ENCODE measurements at places on chromosomes 2 and 18.

- DNase-seq = peak; percentile 72
Measured at GRCh38 chr2:230411570-230412370, 4.2 kb upstream of the SP100 start.

DNA sequence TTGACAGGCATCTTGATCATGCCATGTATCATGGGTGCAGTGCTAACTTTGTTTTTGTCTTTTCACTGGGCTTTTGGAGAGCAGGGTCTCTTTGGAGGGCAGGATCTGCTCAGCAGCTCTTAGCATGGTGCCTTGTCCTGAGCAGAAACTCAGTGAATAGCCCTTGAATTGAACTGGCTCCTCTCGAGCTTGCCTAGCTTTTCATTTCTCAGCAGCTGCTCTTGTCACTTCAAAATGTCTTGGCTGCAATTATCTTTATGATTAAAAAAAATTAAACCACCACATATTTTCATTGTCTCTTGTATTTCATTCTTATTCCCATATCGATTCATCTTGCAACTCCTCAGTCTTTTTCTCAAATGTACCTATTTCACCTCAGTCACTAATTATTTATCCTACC lies 50.5 kb downstream of the CCDC85A start:
- DNase-seq = no peak

GRCh38 chr2:212815453-212815852 lies 276.9 kb upstream of the ERBB4 start:
- no peak for DNase-seq

DNA sequence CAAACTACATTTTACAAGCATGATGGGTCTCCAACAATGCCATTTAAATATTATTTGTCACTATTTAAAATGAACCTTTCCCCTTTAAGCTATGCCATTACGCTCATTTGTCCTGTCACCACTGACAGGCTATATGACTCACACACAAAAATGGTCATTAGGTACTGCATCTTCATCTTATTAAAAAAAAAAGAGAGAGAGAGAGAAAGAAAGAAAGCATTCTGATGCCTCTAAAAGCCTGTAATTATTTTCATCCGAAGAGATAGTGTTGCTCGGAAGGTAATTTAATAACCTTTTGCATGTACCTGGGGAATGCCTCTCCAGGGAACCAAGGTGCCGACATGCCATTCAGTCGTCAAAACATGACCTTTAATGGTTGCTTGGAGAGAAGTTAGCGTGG lies 226.7 kb downstream of the ARHGAP15 start:
- no peak for DNase-seq

DNA sequence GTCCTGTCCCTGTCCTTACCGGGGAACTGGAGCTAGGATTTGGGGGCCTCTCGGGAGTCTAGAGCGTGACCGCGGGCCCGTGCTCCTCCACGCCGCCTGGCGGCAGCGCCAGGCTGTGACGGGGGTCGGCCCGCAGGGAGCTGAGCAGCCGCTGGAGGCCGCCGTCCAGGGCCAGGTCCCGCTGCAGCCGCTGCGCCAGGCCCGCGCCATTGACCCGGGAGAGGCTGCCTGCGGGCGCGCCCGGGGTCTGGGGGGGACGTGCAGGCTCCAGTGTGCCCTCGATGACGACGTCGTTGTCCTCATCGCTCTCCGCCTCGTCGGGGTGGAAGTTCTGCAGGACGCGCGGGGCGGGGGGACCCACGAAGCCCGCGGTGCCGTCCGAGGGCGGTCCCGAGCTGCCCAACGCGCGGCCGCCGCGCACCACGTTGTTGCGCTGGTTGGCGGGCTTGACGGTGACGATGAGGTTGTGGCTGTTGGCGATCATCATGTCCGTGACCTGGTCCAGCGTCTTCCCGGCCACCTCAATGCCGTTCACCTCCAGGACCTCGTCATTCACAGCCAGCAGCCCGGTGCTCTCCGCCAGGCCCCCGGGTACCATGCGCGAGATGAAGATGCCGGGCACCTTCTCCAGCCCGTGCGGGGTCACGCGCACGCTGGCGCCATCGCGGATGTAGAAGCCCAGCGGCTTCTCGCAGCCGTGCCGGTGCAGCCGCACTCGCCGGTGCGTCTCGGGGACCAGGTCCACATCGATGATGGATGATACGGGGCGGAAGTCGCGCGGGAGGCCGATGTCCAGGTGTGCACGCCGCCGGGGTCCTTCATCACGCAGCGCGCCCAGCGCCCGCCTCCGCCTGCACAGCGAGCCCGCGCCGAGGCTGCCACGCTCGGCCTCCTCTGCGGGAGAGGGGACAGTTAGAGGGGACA lies 50.9 kb downstream of the ADNP2 start:
- DNase-seq = peak; percentile 93
